ENCODE measurements at places on chromosomes 6 and 20.

DNA sequence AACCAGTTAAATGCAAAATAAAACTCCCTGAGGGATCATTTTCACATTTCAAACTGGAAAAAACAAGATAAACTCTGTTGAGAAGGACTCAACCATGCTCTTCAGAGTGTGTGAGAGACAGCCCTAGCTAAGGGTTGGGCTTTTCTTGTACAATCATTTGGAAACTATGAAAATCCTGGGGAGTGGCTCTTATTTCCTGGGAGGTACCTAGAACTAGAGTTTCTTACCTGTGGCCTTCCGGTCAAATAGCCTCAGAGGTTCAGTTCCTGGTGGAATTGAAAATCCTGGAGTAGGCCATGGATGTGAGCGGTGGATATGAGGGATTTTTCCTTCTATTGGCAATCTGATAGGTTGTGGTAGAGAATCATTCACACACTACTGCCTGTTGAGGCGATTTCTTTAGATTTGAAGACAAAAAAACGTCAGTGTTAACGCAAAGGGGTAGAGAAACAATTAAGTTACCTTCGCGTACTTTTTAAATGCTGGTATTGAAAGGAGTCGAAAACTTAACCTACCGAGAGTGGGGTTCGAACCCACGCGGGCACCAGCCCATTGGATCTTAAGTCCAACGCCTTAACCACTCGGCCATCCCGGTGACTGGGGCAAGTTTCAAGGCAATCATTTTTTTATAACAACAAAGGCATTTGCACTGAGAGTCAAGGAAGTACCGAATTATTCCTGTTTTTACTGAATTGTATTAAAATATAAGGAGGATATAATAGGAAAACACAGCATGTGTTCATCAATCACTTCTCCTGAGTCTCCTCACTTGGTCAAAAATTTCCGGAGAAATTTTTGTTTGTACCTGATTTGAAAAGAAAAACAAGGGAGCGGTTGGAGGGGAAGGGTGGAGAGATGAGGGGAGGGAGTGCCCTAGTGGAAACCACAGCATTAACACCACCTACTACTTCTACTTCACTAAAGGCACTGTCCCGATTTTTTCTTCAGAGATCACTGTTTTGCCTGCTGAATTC, 191.3 kb downstream of the OR2B2 start:
- peak; percentile 12 for DNase-seq

DNA sequence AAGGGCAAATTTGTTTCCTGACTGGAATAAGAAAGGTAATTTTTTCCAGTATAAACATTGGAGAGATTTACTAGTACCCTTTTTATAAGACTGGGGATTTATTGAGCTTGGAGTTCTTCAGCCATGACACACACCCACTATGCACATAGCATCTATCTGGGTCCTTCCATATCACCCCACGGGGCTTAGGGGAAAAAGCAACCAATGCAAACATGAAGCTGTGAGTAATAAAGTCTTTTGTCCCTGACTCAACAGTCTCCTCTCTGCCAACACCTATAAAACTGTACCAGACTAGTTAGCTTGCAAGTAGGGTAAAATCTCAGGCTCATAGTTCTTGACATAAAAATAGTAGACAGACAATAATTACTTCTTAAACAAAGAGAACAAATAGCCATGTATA, 23.4 kb downstream of the COL21A1 start:
- peak; percentile 30 for DNase-seq

DNA sequence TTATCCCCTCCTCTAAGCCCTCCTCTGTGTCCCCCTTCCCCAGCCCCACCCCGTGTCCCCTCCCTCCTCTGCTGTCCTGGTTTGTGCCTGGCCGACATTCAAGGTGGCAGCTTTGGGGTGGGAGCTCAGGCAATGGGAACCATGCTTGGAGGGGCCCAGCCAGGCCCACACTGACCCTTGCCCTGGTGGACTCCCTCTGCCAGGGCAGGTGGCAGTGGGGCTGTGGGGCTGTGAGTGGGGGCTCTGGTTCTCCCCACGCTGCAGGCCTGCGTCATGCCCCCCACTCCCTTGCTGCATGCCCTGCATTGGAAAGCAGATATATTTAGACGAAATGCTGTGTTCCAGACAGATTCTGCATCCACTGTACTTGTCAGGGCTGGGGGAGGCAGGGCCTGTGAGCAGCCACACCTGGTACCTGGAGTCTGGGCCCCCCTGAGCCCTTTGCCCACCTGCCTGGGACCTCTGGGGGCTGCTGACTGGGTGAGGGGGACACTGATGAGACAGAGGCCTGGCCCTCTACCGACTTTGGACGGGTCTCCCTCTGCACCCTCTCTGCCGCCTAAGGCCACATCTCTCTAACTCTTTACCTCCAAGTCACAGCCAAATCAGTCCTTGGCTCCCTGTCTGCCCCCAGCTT, 14.2 kb downstream of the DLGAP4 start:
- no peak for DNase-seq

DNA sequence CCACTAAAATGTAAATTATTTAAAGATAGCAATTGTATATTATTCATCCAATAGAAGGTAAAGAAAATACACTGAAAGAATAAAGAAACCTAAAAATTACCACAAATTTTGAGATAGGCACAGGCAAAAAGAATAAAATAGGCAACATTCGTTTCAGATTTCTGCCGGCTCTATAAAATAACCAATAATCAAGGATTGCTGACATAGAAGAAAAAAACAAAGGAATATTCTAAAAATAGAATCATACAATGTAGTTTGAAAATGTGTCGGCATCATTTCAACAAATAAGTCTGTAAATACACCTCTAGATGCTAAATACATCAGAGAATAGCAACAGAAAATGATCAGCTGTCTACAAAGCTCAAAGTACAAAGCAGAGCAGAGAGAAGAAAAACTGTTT, 973.3 kb downstream of the EPHA7 start:
- DNase-seq, result no peak

DNA sequence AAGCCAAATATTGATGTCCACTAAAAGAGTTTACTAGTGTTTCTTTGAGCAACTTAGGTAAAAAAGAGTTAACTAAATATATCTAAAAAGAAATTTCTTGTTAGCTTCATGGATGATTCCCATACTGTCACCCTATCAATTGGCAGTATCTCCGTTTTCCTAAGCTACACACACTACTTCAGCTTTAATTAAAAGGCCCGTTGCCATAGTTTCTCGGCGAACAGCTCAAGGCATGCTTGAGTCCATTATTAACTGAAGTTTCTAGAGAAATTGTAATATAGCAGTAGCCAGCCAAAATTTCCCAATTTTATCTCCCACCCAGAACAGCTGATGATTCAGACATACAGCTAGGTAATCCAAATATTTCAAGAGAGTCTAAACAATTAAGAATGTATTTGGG, 20.0 kb upstream of the BEND6 start:
- no peak for DNase-seq

DNA sequence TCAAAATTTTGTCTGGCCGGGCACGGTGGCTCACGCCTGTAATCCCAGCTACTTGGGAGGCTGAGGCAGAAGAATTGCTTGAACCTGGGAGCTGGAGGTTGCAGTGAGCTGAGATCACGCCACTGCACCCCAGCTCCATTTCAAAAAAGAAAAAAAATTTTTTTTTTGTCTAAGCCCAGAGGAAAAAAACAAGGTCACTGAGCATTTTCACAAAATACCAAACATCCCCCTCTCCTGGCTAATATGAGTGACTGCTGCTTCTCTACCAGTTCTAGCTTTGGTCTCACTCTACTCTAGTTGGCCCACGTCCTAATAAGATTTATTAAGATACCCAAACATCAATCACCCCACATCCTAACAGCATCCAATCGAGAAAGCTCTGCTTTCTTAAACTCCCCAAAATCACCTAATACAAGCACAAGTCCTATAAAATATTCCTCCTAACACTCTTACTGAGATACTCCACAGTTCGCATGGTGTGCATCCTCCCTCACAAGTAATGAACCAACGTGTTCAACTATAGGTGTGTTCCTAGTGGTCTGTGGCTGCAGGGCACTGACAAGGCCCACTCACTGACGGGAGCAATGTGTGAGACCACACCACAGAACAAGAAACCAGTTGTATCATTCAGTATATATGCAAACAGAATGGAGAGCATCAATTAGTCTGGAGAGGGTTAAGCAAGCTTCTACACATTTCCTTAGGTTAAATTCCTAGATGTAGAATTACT, 64.2 kb downstream of the FKBP5 start:
- peak; percentile 18 for DNase-seq

DNA sequence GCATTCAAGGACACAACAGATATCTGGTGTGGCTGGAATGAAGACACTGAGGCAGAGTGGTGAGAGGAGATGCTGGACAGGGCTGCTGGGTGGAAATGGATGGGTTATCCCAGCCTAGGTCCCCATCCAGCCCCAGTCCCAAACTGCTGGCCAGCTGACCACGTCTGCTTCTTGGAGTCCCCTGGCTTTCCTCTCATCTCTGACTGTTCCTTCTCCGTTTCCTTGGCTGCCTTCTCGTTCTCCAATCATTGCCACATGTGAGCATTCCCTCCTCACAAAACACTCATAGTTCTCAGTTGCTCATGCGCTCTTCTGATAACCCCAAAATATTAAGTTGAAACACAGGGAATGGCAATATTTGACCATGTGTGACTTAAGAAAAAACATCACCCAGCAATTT, 31.5 kb downstream of the MAFB start:
- DNase-seq, result peak; percentile 67

- no peak for DNase-seq
These were observed 119.1 kb upstream of the ADGRF1 start for GRCh38 chr6:47161176-47161687.

- no peak for DNase-seq
These were observed 38.0 kb downstream of the YTHDF1 start for GRCh38 chr20:63177785-63178445.

- DNase-seq, result peak; percentile 55
These were observed 15.2 kb downstream of the CDH22 start for GRCh38 chr20:46293084-46293483.

DNA sequence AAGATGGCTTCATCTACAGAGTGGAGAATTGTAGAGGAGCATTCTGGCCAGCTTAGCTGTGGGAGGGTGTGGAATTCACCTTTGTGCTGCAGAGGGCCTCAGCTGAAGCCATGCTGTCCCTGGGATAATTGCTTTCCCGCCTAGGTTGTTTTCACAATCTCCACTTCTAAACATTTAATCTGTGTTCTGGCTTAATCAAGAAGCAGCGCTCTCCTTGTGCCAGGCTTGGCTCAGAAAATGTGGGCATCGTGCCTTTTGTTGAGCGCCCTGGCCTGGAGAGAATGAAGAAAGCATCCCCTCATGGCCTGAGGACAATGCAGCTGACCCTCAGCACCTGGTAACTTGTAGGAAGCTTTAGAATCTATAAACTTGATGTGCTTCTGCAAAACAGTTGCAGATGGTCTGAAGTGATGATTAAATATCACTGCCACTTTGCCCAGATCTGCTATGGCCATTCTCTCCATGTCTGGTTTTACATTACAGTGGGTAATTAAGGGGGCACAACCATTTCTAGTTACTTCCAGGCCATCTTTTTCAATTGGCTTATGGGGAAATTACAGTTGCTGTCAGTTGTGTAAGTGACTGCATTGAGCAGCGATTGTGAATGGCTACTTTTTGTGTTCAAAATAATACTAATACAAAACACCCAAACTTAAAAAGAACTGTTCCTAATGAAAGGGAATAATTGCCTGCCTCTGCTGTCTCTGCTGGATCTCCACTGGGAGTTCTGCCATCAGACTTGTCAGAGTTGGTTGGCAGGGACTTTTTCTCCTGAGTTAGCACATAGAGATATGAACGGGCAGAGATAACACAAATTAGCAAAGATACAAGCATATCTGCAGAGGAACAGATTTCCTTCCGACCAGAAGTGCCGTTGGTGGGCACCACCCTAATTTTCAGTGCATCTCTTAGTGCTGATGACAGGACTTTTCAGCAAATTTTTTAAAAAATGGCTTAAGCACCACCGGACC, 18.4 kb downstream of the CTNNBL1 start:
- DNase-seq, result no peak

GRCh38 chr6:135181333-135182070, 394 bp downstream of the MYB start:
- no peak for DNase-seq

GRCh38 chr6:83417880-83418663, 12.8 kb downstream of the ME1 start:
- DNase-seq, result peak; percentile 66

- no peak for DNase-seq
These were observed 2.6 kb upstream of the SIRPB1 start for GRCh38 chr20:1622450-1622849.

DNA sequence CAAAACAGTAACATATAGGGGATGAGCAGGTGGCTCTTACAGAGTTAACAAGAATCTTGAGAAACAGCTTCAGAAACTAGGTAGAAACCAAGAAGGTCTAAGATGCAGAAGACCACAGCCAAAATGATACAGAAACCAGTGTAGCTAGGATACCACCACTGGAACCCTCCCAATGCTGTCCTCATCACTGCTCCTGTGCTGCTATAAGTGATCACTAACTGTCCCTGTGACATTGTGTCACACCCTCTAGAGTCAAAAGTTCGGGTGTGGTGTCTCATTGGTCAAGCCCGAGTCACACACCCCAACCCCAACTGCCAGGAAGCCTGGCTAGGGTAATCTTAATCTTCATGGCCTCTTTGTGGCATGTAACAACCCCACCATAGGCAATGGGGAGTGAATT, 153.1 kb downstream of the RCAN2 start:
- DNase-seq, result peak; percentile 10

Measured in AG20443 (cell line).